Tibial nerve (tissue), 4 donors: ENCODE measurements at places on chromosomes 4 and X. TPM values are rescaled to one million over a fixed set of nuclear protein-coding genes. Genes with fewer than 3 reads are reported as not detected.
A peak's percentile ranks its signal among the peaks of the same experiment; 100 is the strongest.

GRCh38 chr4:21011106-21011505 is 310.8 kb downstream of the PACRGL start:
- no peak for DNase-seq

GRCh38 chr4:39855909-39856512 is 121.7 kb downstream of the PDS5A start:
- DNase-seq = no peak

DNA sequence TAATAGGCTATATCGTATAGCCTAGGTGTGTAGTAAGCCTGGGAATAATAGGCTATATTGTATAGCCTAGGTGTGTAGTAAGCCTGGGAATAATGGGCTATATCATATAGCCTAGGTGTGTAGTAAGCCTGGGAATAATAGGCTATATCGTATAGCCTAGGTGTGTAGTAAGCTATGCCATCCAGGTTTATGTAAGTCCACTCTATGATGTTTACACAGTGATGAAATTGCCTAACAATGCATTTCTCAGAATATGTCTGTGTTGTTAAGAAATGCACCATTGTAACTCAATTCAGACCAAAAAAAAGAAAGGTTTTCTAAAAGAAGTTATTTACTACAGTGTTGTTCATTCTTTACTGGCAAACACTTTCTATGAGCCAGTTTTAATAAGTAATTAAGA is 1387.2 kb downstream of the STIM2 start:
- DNase-seq = no peak

DNA sequence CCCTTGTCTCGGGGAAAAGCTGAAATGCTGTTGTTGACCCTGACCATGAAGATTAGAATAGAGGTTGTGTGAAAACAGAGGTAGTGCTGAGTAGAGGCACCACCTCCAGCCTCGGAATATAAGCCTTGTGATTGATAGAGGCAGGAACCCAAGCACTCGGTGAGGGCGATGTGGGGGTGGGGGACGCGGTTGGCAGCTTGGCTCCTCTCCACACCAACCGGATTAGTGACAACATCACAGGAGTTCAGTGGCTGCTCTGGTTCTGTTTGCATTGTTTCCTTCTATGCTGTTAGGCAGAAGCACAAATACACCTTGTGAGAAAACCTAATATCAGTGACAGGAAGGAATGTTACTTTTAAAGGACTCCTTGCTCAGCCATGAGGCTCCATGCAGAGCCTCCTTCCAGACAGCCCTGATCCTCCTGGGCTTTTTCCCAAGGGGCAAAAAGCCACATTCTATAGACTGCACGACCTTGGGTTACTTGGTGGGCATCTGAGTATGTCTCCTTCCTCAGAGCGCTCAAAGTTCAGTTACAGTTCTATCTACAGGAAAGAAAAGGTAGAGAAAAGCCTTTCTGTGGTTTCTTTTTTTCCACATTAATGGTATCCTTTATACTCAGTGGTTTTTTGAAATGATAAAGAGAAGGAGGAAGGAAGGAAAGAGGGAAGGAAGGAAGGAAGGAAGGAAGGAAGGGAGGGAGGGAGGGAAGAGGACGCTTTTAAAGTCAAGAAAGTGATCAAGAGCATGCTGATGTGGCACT is 150.4 kb upstream of the NOCT start:
- DNase-seq = no peak

- no peak for DNase-seq
These were observed 25.8 kb downstream of the PIN4 start for GRCh38 chrX:72207366-72207765.

GRCh38 chr4:132683957-132684356 is 465.1 kb upstream of the PCDH10 start:
- no peak for DNase-seq

DNA sequence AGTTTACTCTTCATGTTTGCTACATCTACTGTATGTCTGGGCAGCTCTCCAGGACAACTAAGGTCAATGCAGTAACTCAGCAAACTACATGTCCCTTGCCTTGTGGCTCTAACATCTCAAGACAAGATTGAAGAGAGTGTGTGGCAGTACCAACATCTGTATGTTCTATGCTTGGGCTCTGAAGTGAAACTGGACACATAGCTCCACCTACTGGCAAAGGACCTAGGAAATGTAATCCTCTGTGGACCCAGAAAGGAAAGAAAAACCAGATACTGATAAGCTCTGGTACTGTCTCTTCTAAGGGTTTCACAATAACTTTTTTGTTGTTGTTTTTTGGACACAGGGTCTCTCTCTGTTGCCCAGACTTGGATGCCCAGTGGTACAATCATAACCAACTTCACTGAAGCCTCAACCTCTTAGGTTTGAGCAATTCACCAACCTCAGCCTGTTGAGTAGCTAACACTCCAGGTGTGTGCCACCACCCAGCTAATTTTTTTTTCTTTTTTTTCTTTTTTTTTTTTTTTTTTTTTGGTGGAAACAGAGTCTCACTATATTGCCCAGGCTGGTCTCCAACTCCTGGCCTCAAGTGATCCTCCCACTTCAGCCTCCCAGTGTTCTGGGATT is 64.1 kb downstream of the QDPR start:
- peak; percentile 75 for DNase-seq

- DNase-seq = no peak
These were observed 64.0 kb upstream of the VCX2 start for GRCh38 chrX:8235026-8235425.

- DNase-seq = no peak
These were observed 337 bp downstream of the STIM2 start for GRCh38 chr4:26860922-26861433.

DNA sequence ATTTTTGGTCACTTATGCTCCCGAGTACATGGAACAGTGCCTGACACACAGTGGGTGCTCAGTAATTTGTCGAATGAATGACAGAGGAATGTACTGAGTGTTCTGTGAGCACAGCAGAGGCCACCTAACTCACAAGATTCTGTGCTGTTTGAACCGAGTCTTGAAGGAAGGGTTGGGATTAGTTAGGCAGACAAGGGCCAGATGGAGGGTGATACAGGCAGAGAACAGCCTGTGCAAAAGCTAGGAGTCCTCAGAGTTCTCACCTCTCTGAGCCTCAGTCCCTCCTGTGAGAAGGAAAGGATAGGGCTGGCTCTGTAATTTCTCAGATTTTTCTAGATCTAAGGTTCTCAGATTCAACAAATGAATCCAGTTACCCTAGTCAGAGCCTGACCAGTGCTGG is 108.8 kb downstream of the NHSL2 start:
- DNase-seq = no peak

MUC7 gene
- total RNA-seq = not detected

ADAMTS3 gene
- total RNA-seq = 1.7 TPM

ERVMER34-1 gene
- 0.63 TPM for total RNA-seq

TCEAL8 gene
- 39.9 TPM for total RNA-seq

CFI gene
- 29.1 TPM for total RNA-seq

SNX25 gene
- 27.4 TPM for total RNA-seq

TCEAL2 gene
- 2.9 TPM for total RNA-seq

AFM gene
- not detected for total RNA-seq

CENPI gene
- total RNA-seq = 2.1 TPM
